ENCODE measurements at places on chromosomes 7 and 10.

- DNase-seq, result no peak
Measured at GRCh38 chr10:28243923-28244322, 58.9 kb downstream of the MPP7 start.

DNA sequence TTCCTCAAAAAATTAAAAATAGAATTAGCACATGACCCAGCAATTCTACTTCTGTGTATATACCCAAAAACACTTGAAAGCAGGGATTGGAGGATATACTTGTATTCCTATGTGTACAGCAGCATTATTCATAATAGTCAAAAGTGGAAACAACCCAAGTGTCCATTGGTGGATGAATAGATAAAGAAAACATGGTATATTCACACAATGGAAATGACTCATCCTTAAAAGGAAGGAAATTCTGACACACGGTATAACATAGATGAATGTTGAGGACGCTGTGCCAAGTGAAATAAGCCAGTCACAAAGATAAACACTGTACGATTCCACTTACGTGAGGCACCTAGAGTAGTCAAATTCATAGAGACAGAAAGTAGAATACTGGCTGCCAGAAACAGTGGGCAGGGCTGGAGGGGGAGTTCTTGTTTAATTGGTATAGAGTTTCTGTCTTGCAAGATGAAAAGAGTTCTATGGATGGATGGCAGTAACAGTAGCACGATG, 26.6 kb upstream of the KAT6B start:
- no peak for DNase-seq

DNA sequence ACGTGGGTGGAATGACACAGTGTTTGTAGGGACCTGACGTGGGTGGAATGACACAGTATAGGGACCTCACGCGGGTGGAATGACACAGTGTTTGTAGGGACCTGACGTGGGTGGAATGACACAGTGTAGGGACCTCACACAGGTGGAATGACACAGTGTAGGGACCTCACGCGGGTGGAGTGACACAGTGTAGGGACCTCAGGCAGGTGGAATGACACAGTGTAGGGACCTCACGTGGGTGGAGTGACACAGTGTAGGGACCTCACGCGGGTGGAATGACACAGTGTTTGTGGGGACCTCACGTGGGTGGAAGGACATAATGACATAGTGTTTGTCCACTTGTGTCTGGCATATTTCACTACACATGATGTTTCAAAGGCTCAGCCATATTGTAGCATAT, 19.3 kb downstream of the PPP2R2D start:
- no peak for DNase-seq

GRCh38 chr10:31926765-31927564, 1.7 kb downstream of the ARHGAP12 start:
- no peak for DNase-seq

- DNase-seq, result no peak
Measured at GRCh38 chr7:127821146-127821545, 169.2 kb downstream of the SND1 start.

DNA sequence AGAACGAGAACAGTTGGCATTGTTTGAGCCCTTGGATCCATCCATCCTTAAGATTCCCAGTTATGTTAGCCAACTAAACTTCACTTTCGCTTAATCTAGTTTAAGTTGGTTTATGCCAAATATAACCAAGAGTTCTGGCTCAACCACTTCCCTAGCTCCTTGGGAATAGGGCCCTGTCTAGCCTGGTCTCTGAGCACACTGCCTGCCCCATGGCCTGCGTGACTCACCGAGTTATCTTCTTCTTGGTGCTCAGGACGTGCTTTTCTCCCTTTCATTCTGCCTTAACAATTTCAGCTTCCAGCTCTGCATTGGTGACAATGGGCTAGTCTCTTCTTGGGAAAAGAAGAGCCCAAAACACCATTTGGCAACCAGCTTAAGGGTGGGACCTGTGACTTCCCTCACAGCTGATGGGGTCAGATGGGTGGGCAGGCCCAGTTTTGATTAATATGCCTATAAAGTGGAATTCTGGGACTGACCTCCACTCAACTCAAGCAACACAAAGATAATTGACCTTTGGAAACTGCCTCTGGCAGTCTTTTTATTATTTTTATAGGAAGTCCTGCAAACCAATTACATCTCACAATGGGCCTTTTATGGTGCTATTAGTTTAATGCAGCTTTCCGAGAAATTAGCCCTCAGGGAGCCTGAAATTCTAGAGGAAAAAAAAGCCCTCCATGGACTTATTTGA, 126.4 kb downstream of the CFAP58 start:
- DNase-seq, result no peak

- no peak for DNase-seq
Measured at GRCh38 chr10:122271076-122271475, at the start of gene BTBD16. TSS of gene BTBD16 (plus strand) at chr10:122271296. CDS start at chr10:122275082, 3,786 bp downstream.

DNA sequence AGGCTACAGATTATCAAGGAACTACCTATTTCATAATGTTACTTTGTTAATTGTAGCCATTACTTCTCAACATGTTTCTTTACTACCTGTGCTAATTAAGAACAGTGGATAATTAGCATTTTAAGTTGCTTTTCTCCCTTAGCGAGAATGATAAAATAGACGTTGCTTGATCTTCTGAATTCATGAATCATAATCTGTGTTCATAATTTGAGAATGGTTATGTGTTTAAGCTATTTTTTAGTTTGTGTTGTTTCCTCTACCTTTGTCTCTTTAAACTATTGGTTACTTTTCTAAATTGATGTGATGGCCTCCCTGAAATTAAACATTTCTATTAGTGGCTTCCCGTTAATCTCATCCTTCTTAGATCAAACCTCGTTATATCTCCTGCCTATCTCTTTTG, at the start of gene ZRANB1:
ZRANB1 (plus strand) TSS at position 301 of the 400 bp plus-strand sequence. CDS start 371 bp downstream, outside the sequence.
- no peak for DNase-seq

- DNase-seq, result no peak
Measured at GRCh38 chr7:108395426-108395825, 60.8 kb downstream of the NRCAM start.

DNA sequence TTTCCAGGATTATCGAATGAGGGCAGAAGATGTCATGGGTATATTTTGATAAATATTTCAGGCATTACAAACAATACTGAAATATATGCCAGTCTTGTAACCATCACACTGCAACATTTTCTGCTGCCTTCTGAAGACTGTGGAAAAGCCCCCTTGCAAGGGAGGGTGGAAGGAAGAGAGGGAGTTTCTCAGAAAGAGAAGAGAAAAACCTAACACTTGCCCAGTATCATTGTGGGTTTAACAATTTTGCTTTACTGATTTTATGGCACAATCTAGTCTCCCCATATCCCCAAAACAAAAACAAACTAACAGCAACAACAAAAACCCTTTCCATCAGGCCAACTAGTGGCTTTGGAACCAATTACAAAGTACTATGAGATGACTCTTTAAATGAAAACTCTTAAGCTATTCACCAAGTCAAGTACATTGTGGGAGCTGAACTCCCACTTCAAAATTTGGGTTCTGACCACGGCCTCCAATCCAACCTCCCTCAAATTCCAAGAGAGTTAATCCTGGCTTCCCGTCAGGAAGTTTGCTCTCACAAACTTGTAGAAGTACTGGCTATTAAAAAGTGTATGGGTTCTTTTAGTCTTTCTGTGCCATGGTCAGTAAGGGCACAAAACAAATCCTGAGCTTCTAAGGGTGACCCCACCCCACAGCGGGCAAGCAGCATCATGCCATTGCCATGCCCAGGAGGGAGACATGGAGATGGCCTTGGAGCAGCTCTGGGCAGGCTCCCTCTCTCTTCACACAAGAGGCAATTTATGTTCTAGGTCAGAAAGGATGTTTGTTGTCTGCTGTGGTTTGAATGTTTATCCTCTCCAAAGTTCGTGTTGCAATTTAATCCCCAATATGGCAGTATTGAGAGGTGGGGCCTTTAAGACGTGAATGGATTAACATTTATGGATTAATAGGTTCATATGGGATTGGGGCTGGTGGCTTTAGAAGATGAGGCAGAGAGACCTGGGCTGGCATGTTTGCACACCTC, 96.3 kb downstream of the JAZF1 start:
- DNase-seq, result no peak

GRCh38 chr10:35533565-35533964, 71.6 kb upstream of the GJD4 start:
- no peak for DNase-seq

DNA sequence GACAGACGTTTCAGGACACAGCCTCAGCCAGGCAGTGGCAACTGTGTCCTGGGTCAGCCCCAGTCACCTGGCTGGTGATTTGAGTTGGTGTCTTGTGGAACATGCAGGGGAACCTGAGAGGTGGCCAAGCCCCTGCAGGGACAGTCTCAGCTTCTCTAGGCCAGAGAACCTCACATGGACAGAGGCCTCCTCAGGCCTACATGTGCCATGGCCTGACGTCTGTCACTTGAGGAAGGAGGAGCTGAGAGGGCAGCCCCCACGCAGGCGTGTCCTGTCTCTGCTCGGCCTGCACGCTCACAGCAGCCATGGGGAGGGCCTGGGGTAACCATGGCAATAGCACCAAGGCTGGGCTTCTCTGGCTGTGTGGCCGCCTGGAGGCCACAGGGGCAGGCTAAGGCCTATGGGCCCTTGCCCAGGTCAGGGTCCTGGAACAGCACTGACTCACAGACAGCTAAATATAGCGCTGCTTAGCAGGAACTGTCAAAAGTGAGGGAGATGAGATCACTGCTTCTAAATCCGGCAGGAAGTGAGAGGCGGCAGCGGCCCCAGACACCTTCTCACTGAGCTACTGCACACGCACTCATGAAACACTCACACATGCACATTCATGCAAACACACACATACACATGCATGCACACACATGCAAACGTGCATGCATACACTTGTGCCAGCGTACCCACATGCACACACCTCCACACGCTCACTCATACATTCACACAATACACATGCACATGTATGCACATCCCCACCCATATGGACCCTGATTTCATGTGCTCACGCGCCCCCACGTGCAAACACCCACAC, 57.0 kb downstream of the YKT6 start:
- DNase-seq, result peak; percentile 82

DNA sequence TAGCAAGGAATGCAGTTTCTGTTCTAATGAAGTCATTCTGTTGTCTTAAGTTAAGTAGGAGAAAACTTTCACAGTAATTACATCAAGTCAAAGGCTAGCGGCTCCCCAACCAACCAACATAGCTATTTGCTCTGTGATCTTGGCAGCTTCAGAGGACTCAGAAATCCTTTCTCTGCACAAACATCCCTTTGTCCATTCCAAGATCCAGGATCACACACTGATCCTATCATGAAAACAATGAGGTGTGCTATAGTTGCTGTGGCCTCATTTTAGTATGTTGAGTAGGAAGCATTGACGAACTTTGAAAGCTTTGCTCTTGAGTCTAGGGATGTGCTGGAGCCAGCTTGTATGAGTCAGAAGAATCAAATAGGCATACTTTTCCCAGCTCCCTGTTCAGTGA, 218.2 kb upstream of the PRSS58 start:
- no peak for DNase-seq

DNA sequence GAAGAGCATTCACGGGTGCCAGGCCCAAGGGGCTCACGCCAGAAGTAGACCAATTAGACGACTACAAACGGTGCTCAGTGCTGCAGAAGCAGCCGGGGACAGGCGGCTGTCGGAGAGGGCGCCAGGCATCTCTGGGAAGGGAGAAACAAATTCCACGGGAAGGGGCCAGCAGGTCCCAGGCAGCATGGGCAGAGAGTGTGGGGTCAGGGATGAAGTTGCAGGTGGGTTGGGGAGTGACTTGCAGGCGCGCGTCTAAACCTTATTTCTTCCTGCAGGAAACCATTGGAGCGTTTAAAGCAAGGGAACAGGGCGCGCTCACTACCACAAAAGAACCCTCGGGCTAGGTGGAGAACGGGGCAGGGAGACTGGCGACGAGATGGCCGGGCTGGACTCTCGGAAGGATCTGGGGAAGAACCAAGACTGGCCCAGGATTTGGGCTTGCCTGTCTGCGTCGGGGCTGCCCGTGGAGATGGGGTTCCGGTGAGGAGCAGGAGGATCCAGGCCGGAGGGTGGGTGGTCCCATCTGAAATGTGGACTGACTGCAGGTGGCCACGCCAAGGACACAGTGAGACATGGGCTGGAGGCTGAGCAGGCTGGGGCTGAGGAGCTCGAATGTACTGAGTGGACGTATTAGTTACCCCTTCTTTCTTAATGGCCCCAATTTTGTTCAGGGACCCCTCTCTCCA, 116.3 kb upstream of the DIP2C start:
- no peak for DNase-seq

DNA sequence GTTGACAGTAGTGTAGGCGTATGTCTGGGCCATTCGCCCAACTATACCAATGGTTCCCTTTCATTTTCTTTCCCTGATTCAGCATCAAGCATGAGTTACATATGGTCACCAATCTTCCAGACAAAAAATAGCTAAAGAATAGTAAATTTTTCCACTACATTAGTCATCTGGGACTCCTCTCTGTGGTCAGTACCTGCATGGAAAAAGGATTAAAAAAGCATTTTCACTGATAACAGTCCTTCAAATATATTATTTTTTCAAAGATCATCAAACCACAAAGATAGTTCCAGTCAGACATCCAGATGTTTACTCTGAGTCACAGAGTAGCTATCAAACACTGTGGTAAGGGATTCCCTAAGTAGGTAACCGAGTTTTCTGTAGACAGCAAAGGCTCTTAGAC, 302.6 kb upstream of the SEMA3D start:
- DNase-seq, result no peak

- no peak for DNase-seq
Measured at GRCh38 chr10:770975-771374, 81.5 kb upstream of the DIP2C start.

DNA sequence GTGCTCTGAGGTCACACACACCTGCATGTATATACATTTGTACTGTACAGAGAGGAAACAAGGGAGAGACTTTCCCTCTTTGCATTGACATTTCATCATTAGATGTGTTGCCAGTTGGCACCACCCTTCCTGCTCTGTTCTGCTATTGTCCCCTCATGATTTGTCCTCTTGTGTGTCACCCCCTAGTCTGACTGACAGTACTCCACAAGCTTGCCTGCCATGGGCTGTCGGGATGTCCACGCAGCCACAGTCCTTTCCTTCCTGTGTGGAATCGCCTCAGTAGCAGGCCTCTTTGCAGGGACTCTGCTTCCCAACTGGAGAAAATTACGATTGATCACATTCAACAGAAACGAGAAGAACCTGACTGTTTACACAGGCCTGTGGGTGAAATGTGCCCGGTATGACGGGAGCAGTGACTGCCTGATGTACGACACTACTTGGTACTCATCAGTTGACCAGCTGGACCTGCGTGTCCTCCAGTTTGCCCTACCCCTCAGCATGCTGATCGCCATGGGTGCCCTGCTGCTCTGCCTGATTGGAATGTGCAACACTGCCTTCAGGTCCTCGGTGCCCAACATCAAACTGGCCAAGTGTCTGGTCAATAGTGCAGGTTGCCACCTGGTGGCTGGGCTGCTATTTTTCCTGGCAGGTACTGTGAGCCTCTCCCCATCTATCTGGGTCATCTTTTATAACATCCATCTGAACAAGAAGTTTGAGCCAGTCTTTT, 9.4 kb downstream of the CLDN12 start:
- DNase-seq, result no peak

GRCh38 chr10:24385776-24386175, 176.8 kb downstream of the KIAA1217 start:
- DNase-seq, result no peak

Data from activated naive CD8-positive, alpha-beta T cell treated with anti-CD3 and anti-CD28 coated beads, Interleukin-2, amount 10 ng/mL, durations not matched to agents 7 days and 5 days (primary cell).